HT1080 (cell line): ENCODE measurements at places on chromosomes 3 and 15. TPM values are rescaled to one million over a fixed set of nuclear protein-coding genes. Genes with fewer than 3 reads are reported as not detected.

GRCh38 chr3:174529298-174529697, 329.8 kb upstream of the NAALADL2 start:
- no peak for DNase-seq

DNA sequence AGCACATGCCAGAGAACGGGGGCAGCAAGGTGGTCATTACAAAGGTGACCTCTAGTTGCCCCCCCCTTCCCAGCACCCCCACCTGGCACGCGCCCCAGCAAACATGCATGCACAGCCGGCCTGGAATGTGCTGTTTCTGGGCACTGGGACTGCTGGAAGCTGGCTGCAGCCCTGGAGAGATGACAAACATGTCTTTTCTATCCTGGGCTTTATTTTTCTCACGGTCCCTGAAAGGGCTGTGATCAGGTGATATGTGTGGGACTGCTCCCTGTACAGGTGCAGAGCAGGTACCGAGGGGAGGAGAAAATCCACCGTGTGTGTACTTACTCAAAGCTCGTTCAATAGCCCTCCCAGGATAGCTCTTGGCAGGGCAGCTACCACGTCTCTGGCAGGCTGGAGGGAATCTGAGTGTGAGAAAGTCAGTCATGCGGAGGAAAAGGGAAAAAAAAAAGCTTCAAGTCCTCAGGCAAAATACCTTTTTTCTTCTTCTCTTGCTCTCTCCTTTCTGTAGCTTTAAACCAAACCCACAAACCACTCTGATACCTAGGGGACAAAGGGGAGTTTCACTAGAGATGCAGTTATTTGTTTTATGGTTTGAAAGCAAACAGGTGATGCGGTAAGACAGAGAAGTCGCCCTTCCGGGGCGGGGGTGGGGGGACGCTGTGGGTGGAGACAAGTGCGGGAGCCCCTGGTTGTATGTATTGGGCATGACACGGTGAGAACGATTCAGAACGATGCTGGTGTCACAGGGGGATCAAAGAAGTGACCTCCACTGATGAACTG, 5.0 kb upstream of the HES1 start:
- no peak for DNase-seq

GRCh38 chr3:169929830-169930519, 18.6 kb downstream of the SAMD7 start:
- no peak for DNase-seq

GRCh38 chr3:31307131-31307785, 225.5 kb upstream of the STT3B start:
- DNase-seq: no peak

DNA sequence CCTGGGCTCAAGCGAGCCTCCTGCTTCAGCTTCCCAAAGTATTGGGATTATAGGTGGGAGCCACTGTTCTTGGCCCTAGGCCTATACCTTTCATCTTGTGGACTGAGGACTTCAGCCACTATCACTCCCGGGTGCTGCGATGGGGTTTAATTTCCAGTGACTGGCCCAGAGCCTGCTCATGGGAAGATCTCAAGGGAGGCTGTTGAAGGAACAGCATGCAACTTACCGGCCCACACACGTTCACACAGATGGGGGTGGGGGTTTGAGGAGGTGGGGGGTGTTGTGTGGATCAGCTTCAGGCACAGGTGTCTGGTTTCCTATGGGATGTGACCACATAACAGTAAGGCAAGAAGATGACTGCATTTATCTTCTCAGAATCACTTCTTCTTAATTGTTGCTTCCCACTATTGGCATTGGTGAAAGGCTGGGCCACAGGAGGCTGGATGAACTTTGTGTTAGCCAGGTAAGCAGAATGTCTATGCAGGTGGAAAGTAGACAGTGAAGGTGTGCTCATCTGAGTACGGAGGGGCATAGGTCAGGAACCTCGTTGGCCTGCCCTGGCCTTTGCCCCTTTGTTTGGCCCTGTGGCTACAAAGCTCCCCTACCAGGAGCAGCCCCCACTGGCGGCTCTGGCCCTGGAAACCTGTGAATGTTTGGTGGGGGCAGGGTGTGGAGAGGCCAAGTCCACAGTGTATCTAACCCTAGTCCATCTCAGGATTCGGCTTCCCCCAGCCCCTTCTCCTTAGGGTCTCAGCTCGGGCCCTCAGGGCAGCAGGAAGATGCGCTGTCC, 1.4 kb upstream of the APBA2 start:
- DNase-seq: no peak

GRCh38 chr3:99940350-99940749, 122.7 kb downstream of the CMSS1 start:
- DNase-seq: no peak

DNA sequence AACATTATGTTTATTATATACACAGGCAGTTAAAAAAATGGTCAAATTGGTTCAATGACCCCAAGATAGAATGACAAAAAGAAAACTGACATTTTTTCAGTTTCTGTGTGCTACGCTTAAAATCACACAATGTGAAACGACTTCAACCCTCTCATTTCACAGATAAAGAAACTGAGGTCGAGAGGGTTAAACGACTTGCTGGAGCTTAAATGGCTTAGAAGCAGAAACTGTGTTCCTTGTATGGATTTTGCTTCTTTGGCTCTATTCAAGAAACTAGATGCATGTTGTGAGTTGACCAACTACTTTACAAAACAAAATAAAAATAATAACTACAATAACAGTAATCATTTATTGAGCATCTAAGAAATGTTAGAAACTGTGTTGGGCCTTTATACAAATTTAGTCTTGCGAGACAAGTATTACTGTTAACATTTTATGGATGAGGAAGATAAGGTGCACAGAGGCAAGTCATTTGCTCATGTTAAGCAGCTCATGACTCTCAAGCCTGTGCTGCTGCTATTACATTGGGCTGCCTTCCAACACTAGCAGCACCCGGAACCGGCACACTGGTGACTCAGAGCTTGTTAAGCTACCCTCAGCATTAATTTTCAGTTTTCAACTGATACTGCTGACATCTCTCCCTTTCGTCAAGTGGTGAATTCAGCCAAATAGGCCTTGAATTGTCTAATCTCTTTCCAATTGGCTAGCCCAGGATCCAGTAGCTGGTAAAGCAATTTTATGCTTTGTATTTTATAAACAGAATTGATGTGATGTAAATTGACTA, 487.6 kb downstream of the NAALADL2 start:
- peak; percentile 85 for DNase-seq

DNA sequence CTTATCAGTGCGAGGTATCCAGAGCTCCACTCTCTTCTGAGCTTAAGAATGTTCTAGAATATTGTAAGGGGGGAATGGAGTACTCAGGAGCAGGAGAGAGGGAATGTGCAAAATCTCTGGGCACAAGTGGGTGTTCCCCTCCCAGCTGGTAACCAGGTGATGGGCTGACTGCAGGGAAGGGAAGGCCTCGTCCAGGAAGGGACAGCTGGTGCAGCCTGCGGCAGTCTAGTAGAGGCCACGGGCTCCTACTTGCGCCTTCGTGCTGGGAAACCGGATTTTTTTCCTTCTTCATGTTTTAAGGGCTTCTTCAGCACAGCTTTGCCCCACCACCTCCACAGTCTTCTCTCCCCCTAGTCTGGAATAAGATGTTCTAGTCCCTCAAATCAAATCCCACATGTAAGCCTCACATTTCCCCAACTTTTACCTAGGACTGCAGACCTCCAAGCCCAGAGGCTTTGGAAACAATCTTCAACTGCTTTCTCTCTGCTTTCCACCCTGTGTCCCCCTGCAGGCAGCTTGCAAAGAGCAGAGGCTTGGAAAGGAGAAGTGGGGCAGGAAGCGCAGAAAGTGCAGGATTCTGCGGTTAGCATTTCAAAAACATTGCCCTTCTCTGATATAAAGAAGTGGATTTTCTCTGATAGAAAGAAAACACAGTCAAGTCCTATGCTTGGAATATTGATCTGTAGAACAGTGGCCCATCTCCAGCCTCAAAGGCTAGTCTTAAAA, 11.9 kb upstream of the CGNL1 start:
- no peak for DNase-seq

- DNase-seq: no peak
These were observed 39.8 kb downstream of the TUBGCP4 start for GRCh38 chr15:43410572-43411214.

- no peak for DNase-seq
These were observed 534.6 kb downstream of the FOXP1 start for GRCh38 chr3:71048948-71049347.

GRCh38 chr3:49492969-49493368, 22.9 kb downstream of the DAG1 start:
- no peak for DNase-seq

- DNase-seq: no peak
These were observed 71.0 kb downstream of the THSD4 start for GRCh38 chr15:71186267-71186666.

DNA sequence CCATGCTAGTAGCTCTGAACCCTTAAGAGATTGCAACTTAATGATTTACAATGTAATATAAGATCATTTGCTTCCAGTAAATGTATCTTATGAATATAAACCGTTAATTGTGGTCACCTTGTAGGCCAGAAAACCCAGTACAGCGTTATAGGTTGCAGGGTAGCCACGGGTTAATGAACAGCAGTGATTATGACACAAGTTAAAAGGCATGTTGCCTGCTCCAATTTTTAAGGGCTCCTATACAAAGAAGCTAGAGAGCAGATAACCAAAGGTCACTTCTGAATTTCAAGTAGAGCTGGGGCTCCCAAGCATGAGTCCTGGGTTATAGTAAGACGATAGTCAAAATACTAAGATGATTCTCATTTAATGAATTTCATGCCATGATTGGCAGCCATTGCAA, 13.5 kb downstream of the GUCA1C start:
- no peak for DNase-seq

GRCh38 chr3:123732447-123732846, 147.6 kb upstream of the HACD2 start:
- DNase-seq: peak; percentile 99

DNA sequence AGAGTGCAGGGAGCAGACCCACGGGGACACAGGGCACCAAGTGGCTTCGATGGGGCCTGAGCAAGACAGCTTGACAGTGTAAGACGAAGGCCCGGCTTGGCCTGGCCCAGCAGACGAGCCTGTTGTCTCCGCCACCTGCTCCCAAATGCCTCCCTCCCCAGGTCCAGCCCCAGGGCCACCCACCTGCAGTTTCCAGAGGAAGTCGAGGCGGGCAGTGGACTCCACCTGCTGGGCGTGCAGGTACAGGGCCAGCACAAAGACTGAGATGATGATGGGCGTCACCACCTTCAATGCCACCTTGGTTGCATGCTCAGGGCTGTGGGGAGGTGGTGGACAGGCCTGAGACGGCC, 94.1 kb downstream of the SEC22A start:
- no peak for DNase-seq

DNA sequence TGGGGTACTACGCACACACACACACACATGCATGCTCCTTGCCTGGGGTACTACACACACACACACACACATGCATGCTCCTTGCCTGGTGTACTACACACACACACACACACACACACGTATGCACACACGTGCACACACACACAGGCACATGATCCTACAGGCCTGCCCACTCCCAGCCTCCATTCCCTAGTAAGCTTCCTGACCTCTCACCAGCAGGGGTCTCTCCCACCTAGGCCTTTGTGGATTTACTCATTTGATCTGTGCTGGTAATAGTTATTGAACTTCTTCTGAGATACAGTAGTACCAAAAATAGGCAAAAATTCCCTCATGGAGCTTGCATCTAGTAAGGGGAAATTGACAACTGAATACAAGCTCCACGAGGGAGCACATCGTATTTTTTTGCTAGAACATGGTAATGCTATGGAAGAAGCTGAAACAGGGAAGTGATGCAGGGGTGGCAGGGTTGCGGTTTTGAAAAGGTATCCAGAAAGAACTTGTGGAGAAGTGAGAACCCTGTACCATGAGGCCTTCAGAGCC, 19.1 kb downstream of the TTC21A start:
- DNase-seq: peak; percentile 64

GRCh38 chr15:37446921-37447320, 346.6 kb upstream of the MEIS2 start:
- no peak for DNase-seq

GRCh38 chr3:145578471-145578870, 582.5 kb downstream of the PLOD2 start:
- no peak for DNase-seq

GRCh38 chr3:39467394-39468107, at the start of gene MOBP:
Gene MOBP (plus strand): TSS chr3:39467680. CDS start chr3:39502070, 34,390 bp downstream.
- no peak for DNase-seq

- peak; percentile 9 for DNase-seq
These were observed 361.8 kb downstream of the FGF12 start for GRCh38 chr3:192365571-192365970.

GRCh38 chr3:194275291-194275690, 75.8 kb downstream of the CPN2 start:
- no peak for DNase-seq

- no peak for DNase-seq
These were observed 65.9 kb downstream of the ADAMTS9 start for GRCh38 chr3:64621726-64622395.

GRCh38 chr3:50170689-50171088, 15.6 kb downstream of the SEMA3F start:
- peak; percentile 86 for DNase-seq

GRCh38 chr3:99901200-99901926, 83.7 kb downstream of the CMSS1 start:
- DNase-seq: peak; percentile 79

- DNase-seq: no peak
These were observed 42.7 kb downstream of the THBS1 start for GRCh38 chr15:39623529-39623931.

GRCh38 chr3:72247126-72247525, 462.2 kb upstream of the PROK2 start:
- no peak for DNase-seq

DNA sequence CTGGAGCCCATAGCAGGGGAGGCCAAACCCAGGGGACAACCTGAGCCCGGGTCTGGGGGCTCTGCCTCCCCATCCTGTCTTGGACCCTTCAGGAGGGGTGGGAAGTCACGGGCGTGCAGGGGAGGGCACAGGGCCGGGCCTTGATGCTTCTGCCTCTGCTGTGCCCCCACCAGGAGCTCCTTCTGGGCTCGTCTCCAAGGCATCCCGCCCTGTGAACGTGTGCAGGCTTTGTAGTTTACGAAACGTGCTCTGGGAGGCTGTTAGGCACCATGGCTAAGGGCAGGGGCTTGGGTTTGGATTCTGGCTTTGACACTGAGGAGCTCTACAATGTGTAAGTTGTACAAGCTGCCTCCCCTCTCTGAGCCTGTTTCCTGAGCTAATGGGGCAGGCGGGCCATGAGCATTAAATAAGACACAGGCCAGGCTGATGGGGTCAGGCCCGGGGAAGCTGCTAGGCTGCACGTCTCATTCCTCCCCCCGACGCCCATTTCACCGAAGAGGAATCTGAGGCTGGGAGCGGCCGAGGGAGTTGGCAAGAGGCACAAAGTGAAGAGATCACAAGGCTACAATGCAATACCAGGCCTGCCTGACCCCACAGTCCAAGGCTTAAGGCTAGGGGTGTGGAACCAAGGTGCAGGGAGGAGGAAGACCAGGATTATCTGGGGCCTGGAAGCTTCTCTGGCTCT, 19.6 kb downstream of the PLXND1 start:
- no peak for DNase-seq

The MASP1 gene
- total RNA-seq: 1.3 TPM in 1 of 2 replicates, not detected in the other

The SGO1 gene
- total RNA-seq: 15.9 and 18.2 TPM in 2 replicates

The ZCWPW2 gene
- not detected in 2 replicates for total RNA-seq

The CSTA gene
- 0.34 and 1.7 TPM in 2 replicates for total RNA-seq

The ACOX2 gene
- 61.4 and 69.8 TPM in 2 replicates for total RNA-seq

The KIF9 gene
- 15.8 and 28.4 TPM in 2 replicates for total RNA-seq

The ENTPD3 gene
- not detected in 2 replicates for total RNA-seq

The BFSP2 gene
- not detected in 2 replicates for total RNA-seq

The CD96 gene
- total RNA-seq: 0.07 and 0.14 TPM in 2 replicates

The SLC51A gene
- not detected in 2 replicates for total RNA-seq

The KLHDC8B gene
- total RNA-seq: 3.2 and 5.1 TPM in 2 replicates

The PTPRG gene
- total RNA-seq: 34.6 and 41.1 TPM in 2 replicates

The CPNE9 gene
- not detected in 2 replicates for total RNA-seq
